Heart right ventricle (tissue), 16 donors: ENCODE measurements at places on chromosomes 1 and 21. TPM values are rescaled to one million over a fixed set of nuclear protein-coding genes. Genes with fewer than 3 reads are reported as not detected.

GRCh38 chr1:171265686-171266085, 17.4 kb downstream of the FMO1 start:
- no peak for DNase-seq

- DNase-seq, result no peak
Measured at GRCh38 chr1:183696981-183697380, 43.9 kb upstream of the APOBEC4 start.

LIN28A gene
- 0.15 TPM for total RNA-seq

GRCh38 chr21:41768437-41769042, 1.7 kb upstream of the RIPK4 start:
- no peak for DNase-seq

DNASE2B gene
- total RNA-seq, result not detected

- peak; percentile 25 for DNase-seq
Measured at GRCh38 chr1:163315773-163316374, 5.9 kb upstream of the NUF2 start.

- DNase-seq, result no peak
Measured at GRCh38 chr1:98369463-98369862, 292.1 kb upstream of the SNX7 start.

DNA sequence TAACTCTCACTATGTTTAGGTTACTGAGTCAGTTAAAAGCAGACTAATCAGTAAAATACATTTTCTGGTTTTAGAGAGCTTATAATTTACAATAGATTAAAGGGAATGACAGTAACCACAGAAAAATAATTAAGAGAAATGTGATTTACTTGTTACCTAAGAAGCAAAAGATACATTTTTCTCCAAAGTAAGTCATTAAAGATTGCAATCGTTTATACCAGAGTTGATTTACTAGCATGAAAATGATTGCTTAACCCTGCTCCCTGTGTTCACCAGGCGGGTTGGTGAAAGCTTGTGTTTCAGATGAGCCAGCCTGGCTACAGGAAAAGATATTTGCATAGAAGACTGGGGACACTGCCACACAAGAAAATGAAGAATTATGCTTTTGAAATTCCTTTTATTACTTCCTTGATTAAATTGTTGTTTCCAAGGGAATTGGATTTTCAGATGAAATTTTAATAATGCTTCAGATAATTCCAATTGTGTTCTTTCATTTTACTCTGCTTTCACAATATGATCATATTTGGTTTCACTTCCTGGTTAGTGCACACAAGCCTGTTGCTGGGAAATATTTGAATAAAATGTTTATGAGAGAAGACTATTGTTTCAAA, 27.9 kb downstream of the LRRC8B start:
- DNase-seq, result no peak

DNA sequence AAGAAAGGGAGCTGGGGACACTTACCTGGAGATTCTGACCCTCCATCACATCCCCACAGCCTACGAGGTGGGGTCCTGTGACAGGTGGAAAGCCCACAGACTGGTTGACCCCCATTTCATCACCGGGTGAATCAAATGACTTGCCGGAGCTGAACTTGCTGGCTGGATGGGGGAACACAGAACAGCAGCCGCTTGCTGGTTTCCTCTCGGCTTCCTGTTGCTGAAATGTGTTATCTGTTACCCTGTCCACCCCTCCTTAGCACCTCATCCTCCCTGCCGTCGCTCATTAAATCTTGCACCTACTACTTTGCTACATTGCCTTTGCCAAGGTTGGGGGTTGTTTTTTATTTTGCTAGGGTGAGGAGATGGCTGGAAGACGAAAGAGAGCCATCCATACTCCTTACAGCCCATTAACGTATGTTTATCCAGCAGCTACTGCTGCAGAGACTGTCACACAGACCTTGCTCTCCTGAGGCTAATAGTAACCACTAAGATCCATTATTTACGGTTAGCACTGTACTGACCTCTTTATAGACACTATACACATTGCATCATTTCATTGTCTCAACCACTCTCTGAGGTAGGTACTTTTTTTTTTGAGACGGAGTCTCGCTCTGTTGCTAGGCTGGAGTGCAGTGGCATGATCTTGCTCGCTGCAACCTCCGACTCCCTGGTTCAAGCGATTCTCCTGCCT, 7.0 kb downstream of the PAFAH2 start:
- DNase-seq, result no peak

- DNase-seq, result no peak
Measured at GRCh38 chr1:220370041-220370700, 97.9 kb upstream of the RAB3GAP2 start.
